Thoracic aorta (tissue), 2 donors: ENCODE measurements at places on chromosomes 16 and 17. TPM values are rescaled to one million over a fixed set of nuclear protein-coding genes. Genes with fewer than 3 reads are reported as not detected.

GRCh38 chr17:27906623-27907022 is 13.5 kb upstream of the LYRM9 start:
- no peak overlapping the region for H3K27ac ChIP-seq
- H3K4me1 ChIP-seq, result no peaks in the 10 kb centered on the region
- H3K36me3 ChIP-seq, result no peaks in the 10 kb centered on the region
- no peaks in the 10 kb centered on the region for H3K27me3 ChIP-seq
- no peak overlapping the region for H3K4me3 ChIP-seq

DNA sequence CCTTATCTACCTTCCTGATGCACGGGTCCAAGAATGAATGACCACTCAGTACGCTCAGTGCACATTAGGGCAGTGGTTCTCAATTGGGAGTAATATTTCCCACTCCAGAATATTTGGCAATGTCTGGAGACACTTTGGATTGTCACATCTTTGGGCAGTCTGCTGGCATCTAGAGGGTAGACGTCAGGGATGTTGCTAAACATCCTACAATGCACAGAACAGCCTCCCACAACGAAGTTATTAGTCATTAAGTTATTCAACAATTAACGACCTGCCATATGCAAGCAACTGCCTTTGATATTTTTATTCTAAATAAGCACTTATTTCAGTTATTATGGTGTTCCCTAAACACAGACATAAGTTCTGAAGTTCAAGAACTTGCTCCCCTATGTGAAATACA is 669.3 kb downstream of the TOX3 start:
- H3K4me1 ChIP-seq, result peaks cover 12% of the 10 kb centered on the region
- no peaks in the 10 kb centered on the region for H3K27me3 ChIP-seq
- H3K36me3 ChIP-seq, result no peaks in the 10 kb centered on the region
- no peak overlapping the region for H3K27ac ChIP-seq
- DNase-seq, result no peak

GRCh38 chr17:33500151-33500550 is 207.1 kb upstream of the ASIC2 start:
- H3K27ac ChIP-seq, result no peak overlapping the region
- no peaks in the 10 kb centered on the region for H3K27me3 ChIP-seq

HCRT gene
- not detected for total RNA-seq

DNA sequence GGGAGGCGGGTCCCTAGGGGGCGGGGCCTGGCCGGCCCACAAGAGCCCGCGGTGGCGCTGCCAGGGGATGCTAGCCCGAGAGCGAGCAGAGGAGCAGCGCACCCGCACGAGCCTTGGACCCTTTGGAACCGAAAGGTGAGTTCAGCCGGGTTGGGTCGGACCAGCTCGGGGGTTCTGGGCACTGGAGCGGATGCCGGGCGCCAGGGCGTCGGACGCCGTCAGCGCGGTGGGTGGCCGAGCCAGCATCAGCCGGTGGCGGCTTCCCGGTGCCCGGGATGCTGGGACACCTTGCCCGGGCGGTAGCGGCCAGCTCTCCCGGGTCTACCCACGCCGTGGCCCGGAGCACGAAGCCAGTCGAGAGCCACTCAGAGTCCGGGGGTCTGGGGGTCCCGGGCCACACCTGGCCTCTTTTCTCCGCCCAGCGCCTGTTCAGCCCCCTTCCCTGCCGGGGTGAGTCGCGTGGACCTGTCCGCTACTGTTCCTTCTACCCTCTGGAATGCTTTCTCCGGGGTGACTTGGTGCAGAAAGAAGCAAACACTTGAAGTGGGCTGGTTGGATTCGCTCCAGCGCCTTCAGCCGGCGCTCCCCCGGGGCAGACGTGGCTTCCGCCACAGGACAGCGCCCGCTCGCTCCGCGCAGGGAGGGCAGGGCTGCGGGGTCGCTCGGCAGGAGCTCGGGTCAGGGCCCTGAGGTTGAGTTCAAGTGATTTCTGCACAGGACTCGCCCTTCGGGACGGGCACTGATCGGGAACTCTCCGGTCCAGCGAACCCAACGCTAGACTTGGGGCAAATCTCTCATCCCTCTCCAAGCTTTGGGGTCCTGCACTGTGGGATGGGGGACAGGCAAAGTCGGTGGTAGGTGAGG is at the start of gene SCNN1G:
SCNN1G (plus strand) TSS at position 67 of the 864 bp plus-strand sequence. CDS start 3,527 bp downstream, outside the sequence.
- no peaks in the 10 kb centered on the region for H3K36me3 ChIP-seq
- H3K27ac ChIP-seq, result no peak within 1 kb of the TSS
- H3K27me3 ChIP-seq, result peaks cover 16% of the 10 kb centered on the region
- DNase-seq, result no peak
- peak within 1 kb of the TSS; percentile 70 for H3K4me3 ChIP-seq
- H3K4me1 ChIP-seq, result peaks cover 28% of the 10 kb centered on the region

GRCh38 chr16:2981177-2981898 is 1.1 kb upstream of the PKMYT1 start:
- no peak overlapping the region for H3K27ac ChIP-seq
- H3K27me3 ChIP-seq, result no peaks in the 10 kb centered on the region
- no peaks in the 10 kb centered on the region for H3K36me3 ChIP-seq
- H3K4me1 ChIP-seq, result peaks cover 6% of the 10 kb centered on the region
- peak overlapping the region; percentile 84 for H3K4me3 ChIP-seq

DNA sequence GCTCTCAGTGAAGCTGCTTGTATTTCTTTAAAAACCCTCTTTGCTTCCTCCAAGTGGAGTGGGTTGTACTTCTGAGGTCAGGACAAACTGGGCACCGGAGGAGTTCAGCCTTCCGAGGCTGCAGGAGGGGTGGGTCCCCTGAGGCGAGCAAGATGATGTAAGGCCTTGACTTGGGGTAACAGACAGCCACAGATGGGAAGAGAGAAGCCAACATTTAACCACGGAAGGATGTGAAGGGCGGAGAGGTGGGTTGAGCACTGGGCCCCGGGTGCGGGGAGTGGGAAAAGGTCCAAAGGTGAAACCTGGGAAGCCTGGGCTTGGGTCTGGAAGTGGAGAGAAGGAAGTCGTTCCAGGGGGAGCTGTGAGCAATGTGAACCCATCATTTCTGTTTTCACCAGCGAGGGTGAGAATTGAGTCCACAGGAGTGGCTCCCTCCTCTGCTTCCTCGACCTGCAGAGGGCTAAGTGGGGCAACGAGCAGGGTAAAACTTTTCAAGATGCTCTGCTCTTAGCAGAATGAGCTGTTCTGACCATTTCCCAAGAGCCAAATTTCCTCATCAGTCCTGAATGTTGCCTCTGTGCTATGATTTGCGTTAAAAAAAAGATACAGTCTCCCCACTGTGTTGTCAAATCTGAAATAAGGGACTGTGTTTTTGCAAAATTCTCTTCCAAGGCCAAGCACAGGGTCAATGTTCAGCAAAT is 137.7 kb upstream of the CRHR1 start:
- no peaks in the 10 kb centered on the region for H3K4me1 ChIP-seq
- no peak overlapping the region for H3K27ac ChIP-seq
- H3K27me3 ChIP-seq, result no peaks in the 10 kb centered on the region
- DNase-seq, result no peak

DNA sequence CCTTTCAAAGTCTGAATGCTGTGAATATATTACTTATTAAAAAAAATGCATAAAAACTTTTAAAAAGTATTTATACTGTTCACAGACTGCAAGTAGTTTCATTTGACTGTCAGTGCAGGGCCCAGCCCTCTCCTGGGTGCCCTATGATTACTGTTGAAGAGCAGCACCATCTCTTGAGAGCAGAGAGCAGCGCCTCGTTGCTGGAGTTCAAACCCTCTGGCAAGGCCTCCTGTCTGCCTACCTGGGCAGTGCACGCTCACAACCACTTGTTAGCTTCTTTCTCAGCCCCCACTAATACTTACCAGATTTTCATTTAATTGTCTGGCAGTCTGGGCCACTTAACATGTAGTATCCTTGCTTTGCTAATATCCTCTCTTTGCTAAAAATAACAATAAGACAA is 233.4 kb downstream of the PHKB start:
- no peaks in the 10 kb centered on the region for H3K27me3 ChIP-seq
- DNase-seq, result no peak
- H3K27ac ChIP-seq, result no peak overlapping the region
- H3K4me1 ChIP-seq, result no peaks in the 10 kb centered on the region
- peaks cover 40% of the 10 kb centered on the region for H3K36me3 ChIP-seq
- no peak overlapping the region for H3K4me3 ChIP-seq

FOXN1 gene
- not detected for total RNA-seq

SLC16A11 gene
- not detected for total RNA-seq

TMEM98 gene
- total RNA-seq, result 85.3 TPM

GRCh38 chr16:19281246-19281645 is 4.3 kb upstream of the CLEC19A start:
- H3K27ac ChIP-seq, result no peak overlapping the region
- H3K4me3 ChIP-seq, result no peak overlapping the region
- H3K36me3 ChIP-seq, result no peaks in the 10 kb centered on the region
- DNase-seq, result no peak
- no peaks in the 10 kb centered on the region for H3K4me1 ChIP-seq
- H3K27me3 ChIP-seq, result no peaks in the 10 kb centered on the region

DNA sequence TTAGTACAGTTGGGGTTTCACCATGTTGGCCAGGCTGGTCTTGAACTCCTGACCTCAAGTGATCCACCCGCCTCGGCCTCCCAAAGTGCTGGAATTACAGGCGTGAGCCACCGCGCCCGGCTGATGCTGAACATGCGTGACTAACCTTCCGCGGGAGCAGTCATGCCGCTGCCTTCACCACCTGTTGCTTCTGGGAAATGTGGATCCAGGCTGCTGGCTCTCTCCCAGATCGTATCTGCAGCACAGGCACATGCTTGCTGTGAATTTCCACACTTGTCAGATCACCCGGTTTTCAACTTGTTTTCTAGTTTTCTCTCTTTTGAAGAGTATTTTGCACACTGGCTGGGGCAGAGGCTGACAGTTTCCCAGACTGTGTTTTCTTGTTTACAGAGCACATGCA is 97.9 kb downstream of the ADCY9 start:
- peak overlapping the region; percentile 73 for H3K4me3 ChIP-seq
- no peak overlapping the region for H3K27ac ChIP-seq
- DNase-seq, result no peak

- H3K27me3 ChIP-seq, result no peaks in the 10 kb centered on the region
- H3K36me3 ChIP-seq, result no peaks in the 10 kb centered on the region
- H3K4me3 ChIP-seq, result no peak overlapping the region
- H3K4me1 ChIP-seq, result no peaks in the 10 kb centered on the region
- no peak for DNase-seq
Observed at GRCh38 chr16:10896723-10897122, 19.7 kb downstream of the CIITA start.

DNA sequence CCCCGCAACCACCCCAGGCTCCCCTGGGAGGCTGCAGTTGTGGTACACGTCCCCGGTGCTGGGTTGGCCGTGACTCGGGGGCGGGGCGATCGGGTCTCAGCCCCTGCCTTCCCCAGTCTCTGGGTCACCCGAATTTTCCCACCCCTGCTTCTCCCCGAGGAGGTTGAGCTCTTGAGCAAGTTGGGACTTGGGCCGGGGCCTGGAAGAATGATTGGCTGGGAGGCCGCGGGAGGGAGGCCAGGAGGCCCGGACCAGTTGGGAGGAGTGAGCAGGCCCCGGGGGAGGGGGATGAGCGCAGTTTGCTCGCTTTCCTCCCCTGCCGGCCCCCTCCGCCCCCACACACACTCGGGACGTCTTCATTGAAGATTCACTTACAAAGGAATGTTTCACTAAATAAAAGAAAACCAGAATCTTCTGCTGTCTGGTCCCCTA is 4.5 kb upstream of the HEXIM1 start:
- peak overlapping the region; percentile 95 for H3K27ac ChIP-seq
- H3K36me3 ChIP-seq, result no peaks in the 10 kb centered on the region

ARL5C gene
- total RNA-seq, result not detected

DNA sequence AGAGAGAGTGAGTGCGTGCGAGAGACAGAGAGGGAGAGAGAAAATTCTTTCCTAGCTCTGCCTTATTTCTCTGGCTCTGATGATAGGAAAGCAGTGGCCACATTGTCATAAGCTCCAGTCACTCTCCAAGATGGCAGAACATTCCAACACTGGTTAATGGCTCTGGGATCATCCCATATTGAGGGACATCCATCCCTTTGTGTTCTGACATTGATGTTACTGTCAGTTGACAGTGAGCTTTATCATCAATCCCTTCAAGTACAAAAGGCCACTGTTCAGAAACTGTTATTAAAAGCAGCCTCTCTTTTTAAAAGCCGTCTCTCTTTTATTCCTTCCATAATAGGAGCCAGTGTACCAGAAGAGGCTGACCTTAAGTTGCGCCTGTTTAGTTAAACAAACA is 1084.9 kb upstream of the RBFOX1 start:
- no peaks in the 10 kb centered on the region for H3K36me3 ChIP-seq
- no peak overlapping the region for H3K4me3 ChIP-seq
- no peak overlapping the region for H3K27ac ChIP-seq
- H3K27me3 ChIP-seq, result no peaks in the 10 kb centered on the region

DNA sequence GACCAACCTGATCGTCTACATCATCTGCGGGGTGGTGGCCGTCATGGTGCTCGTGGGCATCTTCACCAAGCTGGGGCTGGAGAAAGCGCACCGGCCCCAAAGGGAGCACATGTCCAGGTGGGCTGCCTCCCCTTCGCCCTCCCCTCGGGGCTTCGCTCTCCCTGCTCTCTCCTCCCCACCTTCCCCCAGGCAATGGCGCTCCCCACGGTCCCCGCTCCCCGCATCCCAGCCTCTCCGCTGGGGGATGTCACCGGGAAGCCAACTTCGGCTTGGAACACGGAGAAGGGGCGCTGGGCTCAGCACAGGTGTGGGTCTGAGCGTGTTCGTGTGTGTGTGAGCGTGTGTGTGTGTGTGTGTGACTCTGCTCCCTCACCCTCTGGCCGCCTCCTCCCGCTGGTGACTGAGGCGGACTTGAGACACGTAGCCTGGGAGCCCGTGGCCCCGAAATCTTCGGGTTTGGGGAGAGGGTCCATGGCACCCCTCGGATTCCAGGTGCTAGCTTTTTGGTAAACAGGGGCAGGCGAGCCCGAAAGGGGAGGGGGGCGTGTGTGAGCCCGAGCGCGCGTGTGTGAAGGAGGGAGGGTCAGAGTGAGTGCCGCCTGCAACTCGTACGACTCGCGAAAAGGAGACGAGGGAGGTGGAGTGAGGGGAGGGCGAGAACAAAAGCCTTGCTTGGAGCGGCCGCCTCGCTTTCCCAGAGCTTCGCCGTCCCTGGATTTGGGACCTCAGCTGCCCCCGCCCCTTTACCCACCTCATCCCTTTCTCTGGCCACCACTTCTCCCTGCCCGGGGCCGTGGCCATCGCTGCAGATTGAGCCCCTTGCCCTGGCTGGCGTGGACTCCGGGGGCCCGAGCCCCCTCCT is 1.3 kb downstream of the SHISA9 start:
- no peak for DNase-seq
- no peak overlapping the region for H3K27ac ChIP-seq
- peaks cover 23% of the 10 kb centered on the region for H3K4me1 ChIP-seq
- no peaks in the 10 kb centered on the region for H3K36me3 ChIP-seq
- peaks cover 3% of the 10 kb centered on the region for H3K27me3 ChIP-seq

DNA sequence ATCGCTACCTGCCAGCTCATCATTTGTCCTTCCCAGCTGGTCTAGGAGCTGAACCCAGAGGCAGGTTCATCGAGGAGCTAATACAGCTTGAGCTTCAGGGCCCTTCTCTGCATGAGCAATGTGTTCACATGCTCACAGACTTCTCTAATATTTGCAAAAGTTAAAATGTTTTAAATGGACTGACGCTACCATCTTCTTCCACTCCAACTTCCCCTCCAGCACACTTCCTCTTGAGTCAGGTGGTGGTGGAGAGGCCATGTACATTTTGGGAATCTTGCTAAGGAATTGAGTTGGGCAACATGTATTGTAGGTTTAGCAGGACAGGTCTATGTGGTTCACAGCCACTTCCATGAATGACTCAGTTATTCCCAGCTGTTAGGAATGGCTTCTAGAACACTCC is 21.6 kb upstream of the RHOT1 start:
- no peaks in the 10 kb centered on the region for H3K4me1 ChIP-seq
- H3K4me3 ChIP-seq, result no peak overlapping the region
- no peak for DNase-seq
- no peaks in the 10 kb centered on the region for H3K36me3 ChIP-seq
- H3K27ac ChIP-seq, result no peak overlapping the region

- H3K27ac ChIP-seq, result no peak overlapping the region
- DNase-seq, result no peak
- no peaks in the 10 kb centered on the region for H3K4me1 ChIP-seq
- no peaks in the 10 kb centered on the region for H3K27me3 ChIP-seq
- H3K4me3 ChIP-seq, result no peak overlapping the region
- no peaks in the 10 kb centered on the region for H3K36me3 ChIP-seq
Observed at GRCh38 chr16:84369938-84370627, 1.7 kb downstream of the ATP2C2 start.

GNGT2 gene
- total RNA-seq, result not detected
